ENCODE measurements at places on chromosomes 7 and 10. TPM values are rescaled to one million over a fixed set of nuclear protein-coding genes. Genes with fewer than 3 reads are reported as not detected.

The LHFPL3 gene
- total RNA-seq, result not detected

The C10orf67 gene
- 0.45 TPM for total RNA-seq

The TNRC18 gene
- total RNA-seq, result 47.6 TPM

- no peak for DNase-seq
These were observed 51.5 kb downstream of the UNCX start for GRCh38 chr7:1283941-1284742.

DNA sequence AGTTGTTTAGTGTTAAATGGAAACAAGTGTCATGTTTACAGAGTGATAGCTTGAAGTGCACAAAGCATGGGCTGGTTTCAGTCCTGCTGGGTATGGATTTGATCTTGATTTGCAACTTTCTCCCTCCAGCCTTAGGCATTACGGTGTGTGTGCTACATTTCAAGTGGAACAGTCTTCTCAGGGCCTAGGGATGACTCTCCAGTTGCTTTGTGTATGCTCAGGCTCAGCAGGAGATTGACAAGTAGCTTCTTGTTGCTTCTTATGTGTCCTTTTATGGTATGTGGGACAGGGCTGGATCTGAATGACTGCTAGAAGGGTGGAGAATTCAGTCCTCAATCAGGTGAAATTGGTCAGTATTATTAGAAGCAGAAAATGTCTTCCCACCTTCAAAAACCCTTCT, 51.3 kb upstream of the PLEKHA1 start:
- no peak for DNase-seq

GRCh38 chr10:128443925-128444518, 317.8 kb upstream of the MKI67 start:
- no peak for DNase-seq

DNA sequence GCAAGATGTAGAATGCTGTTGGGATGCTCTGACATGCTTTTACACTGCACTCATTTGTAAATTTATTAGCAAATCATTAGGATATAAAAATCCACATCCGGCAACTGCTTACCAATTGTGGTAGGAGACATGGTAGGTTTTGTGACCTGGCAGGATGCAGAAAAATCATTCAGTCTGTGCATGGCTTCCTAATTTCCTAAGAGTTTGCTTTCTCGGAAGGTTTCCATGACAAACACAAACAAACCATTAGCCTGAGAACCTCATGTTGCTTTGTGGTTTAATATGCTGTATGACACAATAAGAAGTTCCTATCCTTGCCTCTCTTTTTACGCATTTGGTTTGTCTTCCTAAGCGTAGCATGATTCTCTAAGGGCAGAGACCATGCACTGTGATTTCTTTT, 14.7 kb upstream of the LMBR1 start:
- no peak for DNase-seq

- DNase-seq, result no peak
These were observed 181.9 kb downstream of the KMT2E start for GRCh38 chr7:105195891-105196290.

Measured in activated naive CD8-positive, alpha-beta T cell treated with anti-CD3 and anti-CD28 coated beads for 36 hours (primary cell).